Coronary artery (tissue), 2 donors: ENCODE measurements at places on chromosomes 6 and 20.
A peak's percentile ranks its signal among the peaks of the same experiment; 100 is the strongest.

DNA sequence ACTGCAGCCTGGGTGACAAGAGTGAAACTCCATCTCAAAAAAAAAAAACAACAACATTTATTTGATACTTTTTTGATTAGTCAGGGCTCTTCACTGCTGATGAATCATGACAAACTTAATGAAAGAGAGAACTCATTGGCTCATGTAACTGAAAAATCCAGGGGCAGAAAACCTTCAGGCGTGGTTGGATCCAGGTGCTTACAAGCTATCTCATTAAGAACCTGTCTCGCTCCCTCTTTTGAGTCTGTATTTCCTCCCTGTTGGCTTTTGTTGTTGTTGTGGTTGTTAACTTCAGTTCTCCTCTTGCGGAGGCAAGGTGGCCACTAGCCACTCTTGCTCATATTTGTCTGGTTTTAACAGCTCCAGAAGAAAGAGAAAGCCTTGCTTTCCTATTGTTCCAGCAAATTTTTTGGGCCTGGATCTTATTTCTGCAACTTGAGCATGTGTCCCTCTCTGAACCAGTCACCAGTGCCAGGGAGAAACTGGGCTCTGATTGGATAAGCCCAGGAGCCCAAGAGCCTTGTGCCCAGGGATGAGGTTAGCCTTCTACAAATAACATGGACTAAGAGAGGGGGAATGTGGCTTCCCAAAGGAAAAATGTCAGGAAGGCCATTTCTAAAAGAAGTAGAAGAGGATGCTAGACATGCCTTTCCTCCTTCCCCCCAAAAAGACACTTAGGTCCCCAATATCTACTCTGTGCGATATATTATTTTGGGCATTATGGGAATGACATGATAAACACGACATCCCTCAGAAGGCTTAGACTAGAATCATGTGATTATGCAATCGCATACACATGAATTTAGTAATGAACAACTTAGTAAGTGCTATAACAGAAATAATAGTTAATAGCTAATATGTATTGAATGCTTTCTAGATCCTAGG lies 64.5 kb downstream of the PHACTR2 start:
- DNase-seq, result no peak

- DNase-seq, result no peak
These were observed 460.4 kb upstream of the SOX4 start for GRCh38 chr6:21132856-21133838.

DNA sequence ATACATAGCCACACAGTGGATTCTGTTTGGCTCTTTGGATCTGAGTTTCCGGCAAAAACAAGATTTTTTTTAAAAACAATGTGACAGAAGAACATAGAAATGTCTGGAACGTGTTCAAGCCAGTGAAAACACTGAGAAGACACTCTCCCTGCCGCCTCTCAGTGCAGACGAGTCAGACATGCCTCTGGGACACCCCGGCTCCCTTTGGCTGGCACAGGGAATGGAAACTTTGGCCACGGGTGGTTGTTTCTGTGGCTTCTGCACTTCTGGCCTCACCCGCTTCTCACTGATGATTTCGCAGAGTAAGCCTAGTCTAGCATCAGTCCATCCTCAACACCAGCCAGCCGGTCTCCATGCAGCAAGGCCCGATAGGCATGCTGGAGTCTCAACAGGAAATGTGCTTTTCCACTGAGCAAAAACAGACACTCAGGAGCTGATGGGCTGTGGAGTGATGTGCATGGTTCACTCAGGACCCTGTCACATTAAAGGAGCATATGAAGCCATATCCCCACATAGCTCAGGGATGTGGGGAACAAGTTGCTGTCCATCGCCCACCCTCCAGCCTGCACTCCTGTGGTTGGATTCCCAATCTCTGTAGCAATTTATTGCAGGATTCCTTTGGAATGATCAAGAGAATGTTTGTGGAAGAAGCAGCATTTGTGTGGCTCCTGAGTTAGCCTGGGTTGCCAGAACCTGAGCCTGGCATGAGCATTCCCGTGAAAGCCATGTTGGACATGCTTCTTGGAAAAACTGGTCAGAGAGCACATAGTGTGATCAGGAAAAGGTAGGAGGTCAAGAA lies 262.0 kb upstream of the RIN2 start:
- DNase-seq, result peak; percentile 56

DNA sequence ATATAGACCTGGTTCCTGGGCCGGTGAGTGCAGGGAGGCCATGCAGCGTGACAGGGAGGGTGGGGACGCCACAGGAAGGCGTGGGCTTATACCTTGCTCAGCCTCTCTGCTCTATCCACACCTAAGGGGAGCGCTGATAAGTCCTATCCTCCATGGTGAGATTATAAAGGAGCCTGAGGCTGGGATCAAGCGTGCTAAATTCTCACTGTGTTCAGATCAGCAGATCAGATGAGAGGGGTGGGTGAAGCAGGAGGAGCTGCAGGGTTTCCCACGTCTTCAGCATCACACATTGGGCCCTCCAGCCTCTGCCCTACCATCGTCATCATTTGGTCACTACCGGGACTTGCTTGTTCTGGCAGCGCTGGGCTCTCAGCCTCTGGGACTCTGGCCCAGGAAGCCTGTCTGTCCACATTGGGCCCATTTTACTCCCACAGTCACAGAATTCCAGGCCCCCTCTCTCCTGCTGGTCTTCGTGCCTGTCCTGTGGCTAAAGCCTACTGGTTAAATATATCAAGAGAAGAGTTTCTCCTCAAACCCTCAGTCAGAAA lies 29.1 kb upstream of the PDE10A start:
- no peak for DNase-seq

- no peak for DNase-seq
These were observed 294.2 kb downstream of the OGFRL1 start for GRCh38 chr6:71582820-71583219.

DNA sequence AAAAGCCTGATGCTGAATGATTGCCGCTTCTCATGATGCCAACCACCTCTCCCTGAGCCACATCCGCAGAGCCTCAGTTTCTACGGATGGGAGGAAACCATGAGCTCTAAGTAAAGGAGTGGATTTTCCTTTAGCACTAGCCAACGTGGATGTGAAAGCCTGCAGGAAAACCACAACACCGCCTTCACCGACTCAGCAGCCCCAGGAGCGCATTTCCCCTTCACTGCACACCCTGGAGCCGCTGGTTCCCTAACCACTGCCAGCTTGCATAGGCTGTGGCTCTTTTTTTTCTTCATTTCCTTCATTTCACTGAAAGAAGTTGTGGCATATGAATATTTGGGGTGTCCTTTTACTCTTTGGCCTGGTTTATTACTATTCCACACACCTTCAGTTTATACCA lies 50.5 kb upstream of the SSTR4 start:
- no peak for DNase-seq

DNA sequence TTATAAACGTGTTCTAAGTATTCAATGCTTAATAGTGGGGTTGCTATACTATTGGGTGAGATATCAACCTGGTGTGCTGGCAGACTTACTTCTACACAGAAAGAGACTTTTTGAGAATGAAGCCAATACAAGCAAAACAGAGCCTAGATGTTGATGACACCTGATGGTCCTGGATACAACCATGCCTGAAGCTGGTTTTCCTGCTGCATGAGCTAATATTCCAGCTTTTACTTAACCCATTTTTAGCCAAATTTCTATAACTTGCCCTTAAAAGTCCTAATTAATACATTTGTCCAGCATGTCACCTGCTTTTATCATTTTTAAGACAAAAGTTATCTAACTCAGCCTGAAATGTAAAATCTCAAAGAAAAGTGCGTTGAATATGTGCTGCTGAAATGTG lies 86.2 kb downstream of the PFDN4 start:
- no peak for DNase-seq

DNA sequence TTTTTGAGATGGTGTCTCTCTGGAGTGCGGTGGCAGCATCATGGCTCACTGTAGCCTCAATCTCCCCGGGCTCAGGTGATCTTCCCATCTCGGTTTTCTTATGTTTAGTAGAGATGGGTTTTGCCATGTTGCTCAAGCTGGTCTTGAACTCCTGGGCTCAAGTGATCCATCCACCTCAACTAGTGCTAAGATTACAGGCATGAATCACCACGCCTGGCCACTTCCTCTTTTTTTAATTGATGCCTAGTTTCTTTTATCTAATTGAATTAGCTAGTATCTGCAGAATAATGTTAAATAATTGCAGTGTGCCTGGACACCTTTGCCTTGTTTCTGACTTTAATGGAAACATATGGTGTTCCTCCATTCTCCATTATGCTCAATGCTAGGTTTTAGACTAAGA lies 38.4 kb upstream of the SLC22A16 start:
- DNase-seq, result no peak

DNA sequence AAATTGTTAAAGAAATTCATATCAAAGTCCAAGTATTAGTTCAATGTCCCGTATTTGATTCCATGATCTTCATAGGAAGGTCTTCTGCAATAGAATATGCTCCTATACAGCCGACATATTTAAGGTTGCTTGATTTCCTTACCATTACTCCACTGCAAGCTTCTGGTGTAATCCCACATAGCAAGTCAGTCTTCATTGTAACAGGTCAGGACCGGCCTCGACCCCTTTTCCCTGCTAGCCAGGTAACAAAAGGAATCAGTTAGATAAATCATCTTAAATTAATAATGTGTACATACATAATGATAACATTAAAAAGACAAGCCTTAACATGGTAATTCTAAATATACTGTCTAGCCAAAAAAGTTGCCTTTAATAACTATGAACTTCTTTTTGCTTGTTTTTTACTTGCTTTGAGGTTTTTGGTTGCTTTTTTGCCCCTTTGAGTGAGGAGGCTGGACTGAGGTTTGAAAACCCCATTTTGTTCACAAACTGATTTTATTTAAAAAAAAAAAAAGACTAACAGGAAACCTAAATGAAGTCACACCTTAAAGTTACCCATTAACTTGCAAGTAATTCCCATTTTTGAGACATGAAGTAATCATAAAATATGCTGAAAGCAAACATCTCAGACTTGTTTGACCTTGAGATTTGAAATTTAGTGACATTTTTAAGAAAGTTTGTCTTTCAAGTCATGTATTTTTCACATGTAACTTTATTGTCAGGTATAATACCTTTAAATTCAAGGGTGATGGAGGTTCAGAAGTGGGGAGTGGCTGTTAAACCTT lies 19.2 kb upstream of the SNX14 start:
- DNase-seq, result no peak

DNA sequence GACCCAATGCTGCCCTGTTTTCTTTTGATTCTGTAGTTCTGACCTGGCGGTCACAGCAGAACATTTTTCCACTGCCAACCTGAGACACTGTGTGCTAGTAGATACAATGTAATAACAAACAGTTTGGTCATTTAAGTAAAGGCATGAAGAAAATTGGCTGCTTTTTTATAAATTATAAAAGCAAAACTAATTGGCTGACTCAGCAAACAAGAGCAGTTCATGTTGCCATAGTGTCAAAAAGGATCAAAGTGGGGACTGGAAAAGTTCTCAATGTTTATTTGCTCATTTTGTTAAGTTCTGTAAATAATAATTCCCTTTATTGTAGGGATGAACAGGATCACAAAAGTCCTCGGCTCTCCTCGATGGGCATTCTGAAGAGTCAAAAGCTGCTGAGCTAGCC lies 599.5 kb downstream of the PKHD1 start:
- DNase-seq, result no peak

GRCh38 chr6:32462609-32463008 lies 22.9 kb downstream of the HLA-DRA start:
- no peak for DNase-seq

GRCh38 chr20:37351689-37352607 lies 6.0 kb downstream of the SRC start:
- DNase-seq, result peak; percentile 52

- DNase-seq, result no peak
These were observed 14.7 kb downstream of the SCUBE3 start for GRCh38 chr6:35228481-35228880.

- DNase-seq, result no peak
These were observed 13.3 kb downstream of the RSPH9 start for GRCh38 chr6:43658161-43658560.

DNA sequence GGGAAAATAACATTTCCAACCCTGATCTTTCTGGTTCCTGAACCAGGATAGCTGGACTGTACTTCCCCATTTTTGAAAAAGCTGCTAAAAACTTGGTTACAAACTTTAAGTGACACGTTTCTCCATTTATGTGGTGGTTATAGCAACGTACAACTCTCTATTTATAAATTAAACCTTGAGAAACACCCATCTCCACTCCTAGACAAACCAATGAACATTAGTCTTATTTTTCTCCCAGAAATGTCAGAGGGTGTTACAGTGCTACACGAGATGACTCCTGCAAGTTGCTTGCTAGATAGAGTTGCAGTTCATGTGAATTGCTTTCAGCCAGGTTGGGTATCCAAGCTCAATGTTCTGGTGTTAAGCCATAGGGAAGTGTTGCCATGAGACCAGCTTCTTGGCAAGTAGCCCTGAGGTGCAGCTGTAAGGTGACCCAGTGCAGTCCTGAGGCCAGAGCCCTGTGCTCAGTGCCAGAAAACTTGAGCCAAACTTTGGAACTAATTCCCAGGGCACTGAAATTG lies 51.3 kb upstream of the REV3L start:
- DNase-seq, result no peak

DNA sequence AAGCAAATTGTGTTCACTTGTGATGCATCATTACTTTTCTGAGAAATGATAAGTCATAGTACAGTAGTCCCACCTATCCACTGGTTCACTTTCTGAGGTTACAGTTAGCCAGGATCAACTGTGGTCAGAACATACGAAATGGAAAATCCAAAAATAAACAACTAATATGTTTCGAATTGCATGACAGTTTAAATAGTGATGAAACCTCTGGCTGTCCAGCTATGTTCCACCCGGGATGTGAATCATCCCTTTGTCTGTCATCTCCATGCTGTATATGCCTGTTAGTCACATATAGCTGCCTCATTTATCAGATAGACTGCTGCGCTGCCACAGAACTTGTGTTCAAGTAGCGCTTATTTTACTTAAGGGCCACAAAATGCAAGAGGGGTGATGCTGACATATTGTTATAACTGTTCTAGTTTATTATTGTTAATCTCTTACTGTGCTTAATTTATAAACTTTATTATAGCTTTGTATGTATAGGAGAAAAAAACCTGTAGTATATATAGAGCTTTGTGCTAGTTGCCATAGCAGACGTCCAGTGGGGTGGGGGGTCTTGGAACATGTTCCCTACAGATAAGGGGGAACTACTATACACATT lies 29.2 kb downstream of the AFDN start:
- DNase-seq, result no peak

GRCh38 chr6:169233181-169233580 lies 20.5 kb downstream of the THBS2 start:
- DNase-seq, result peak; percentile 38

GRCh38 chr20:38581013-38581412 lies at the start of gene ADIG:
Gene ADIG (plus strand): TSS chr20:38581197. CDS start chr20:38581251, 54 bp downstream.
- DNase-seq, result no peak

GRCh38 chr20:41072190-41072863 lies 43.7 kb downstream of the TOP1 start:
- DNase-seq, result no peak
